Activated CD8-positive, alpha-beta memory T cell treated with anti-CD3 and anti-CD28 coated beads, Interleukin-2, amount 50 U/mL, for 4 hours (primary cell): ENCODE measurements at places on chromosomes 3 and 15.

GRCh38 chr3:64501298-64501906 lies 186.4 kb downstream of the ADAMTS9 start:
- no peak for DNase-seq

GRCh38 chr15:93121107-93121506 lies 32.1 kb upstream of the RGMA start:
- DNase-seq: no peak

DNA sequence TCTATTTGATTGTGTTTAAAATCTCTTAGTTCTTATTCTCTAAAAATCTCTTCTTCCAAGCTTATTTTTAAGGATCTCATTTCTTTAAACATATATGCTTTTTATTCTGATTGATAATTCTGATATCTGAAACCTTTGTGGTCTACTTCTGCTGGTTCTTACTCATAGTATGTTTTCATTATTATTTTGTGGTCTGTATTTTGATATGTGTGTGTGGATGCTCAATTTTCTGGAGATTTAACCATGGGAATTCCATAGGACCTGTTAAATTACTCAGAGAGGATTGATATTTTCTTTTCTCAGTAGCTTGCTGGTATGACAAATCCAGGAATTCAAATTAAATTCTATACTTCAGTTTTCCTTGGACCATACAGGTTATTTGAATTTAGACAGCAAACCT lies 14.7 kb upstream of the HHLA2 start:
- no peak for DNase-seq

- no peak for DNase-seq
Measured at GRCh38 chr3:110504901-110505300, 566.7 kb upstream of the NECTIN3 start.

GRCh38 chr15:61809216-61809615 lies 251.0 kb downstream of the VPS13C start:
- no peak for DNase-seq

DNA sequence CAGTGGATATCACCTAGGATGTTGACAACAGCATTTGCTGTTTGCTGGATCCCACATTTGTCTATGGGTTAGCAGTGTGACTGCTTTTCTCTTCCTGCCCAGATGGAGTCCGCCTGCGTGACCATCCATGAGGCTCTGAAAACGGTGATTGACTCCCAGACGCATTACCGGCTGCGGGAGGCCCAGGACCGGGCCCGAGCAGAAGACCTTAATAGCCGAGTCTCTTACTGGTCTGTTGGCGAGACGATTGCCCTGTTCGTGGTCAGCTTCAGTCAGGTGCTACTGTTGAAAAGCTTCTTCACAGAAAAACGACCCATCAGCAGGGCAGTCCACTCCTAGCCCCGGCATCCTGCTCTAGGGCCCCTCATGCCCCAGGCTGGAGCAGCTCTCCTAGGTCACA lies 11.0 kb downstream of the TMED3 start:
- no peak for DNase-seq

DNA sequence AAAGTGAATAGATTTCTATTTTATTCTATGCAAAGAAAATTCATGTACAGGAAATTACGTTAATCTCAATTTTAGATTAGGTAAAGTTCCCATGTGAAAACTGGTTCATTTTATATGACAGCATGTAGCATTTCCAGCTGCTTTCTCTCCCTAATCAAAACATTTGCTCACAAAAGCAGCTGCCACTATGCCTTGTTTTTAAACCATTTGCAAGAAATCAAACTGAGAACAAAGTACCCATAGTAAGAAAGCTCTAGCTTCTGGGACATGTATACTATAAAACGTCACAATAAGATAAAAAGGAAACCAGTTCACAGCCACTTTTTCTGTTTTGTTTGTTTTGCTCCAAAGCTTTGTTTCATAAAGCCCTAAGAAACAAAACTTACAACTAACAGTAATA lies 5.0 kb upstream of the CRYBG3 start:
- no peak for DNase-seq

DNA sequence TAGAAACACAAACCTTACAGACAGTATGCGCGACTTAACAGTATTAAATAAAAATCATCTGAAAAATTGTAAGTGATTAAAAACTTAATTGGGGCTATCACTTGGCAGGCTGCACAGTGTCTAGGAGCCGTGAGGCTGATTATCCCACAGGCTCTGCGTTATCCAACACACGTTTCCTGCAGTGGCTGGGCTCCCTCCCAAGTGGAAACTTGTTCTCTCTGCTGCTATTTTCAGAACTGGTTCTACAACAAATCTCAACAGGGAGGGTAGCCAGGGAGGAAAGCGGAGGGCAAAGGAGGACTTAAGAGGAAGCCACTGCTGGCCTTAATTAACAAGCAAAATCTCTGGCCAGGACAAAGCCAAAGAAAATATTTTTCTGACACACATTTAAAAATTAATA lies 555.2 kb downstream of the MAGI1 start:
- DNase-seq: no peak

GRCh38 chr3:183214277-183214612 lies 38.8 kb upstream of the B3GNT5 start:
- no peak for DNase-seq

GRCh38 chr3:8273479-8273878 lies 228.1 kb upstream of the LMCD1 start:
- DNase-seq: no peak

- no peak for DNase-seq
Measured at GRCh38 chr3:14581334-14582044, 41.3 kb upstream of the GRIP2 start.

- no peak for DNase-seq
Measured at GRCh38 chr15:93362203-93362602, 273.2 kb upstream of the RGMA start.

DNA sequence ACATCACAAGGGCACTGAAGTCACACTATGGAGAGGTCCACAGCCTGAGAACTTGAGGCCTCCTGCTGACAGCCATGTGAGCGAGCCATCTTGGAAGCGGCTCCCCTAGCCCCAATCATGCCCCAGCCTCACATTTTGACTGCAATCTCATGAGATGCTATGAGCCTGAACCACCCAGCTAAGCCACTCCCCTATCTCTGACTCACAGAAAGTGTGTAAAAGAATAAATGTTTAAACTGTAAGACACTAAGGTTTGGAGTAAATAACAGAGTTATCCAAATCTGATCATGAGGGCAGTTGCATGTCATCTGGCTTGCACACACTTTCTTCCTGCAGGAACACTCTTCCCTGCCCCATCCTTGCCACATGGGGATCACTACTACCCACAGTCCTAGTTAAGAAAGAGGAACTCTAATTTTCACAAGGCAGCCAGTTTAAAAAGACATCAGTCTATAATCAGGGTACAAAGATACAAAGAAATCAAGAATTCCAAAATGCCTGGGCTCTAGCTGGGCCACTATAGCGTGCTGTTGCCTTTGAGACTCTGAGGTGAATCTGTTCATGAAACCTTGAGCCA lies 494.2 kb downstream of the FOXP1 start:
- no peak for DNase-seq

DNA sequence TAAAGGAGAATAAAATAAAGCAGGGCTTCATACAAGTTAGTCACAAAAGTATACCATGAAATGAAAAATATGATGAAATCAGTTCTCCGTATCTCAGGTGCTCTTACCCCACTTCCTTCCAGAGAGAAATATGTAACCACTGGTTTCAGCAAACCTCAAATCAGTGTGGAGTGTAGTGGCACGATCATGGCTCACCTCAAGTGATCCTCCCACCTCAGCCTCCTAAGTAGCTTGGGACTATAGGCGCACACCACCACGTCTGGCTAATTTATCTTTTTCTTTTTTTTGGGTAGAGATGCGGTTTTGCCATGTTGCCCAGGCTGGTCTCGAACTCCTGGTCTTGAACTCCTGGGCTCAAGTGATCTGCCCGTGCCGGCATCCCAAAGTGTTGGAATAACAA lies 24.2 kb downstream of the DENND4A start:
- DNase-seq: no peak

GRCh38 chr3:184140436-184140835 lies 5.3 kb downstream of the EIF2B5 start:
- no peak for DNase-seq

DNA sequence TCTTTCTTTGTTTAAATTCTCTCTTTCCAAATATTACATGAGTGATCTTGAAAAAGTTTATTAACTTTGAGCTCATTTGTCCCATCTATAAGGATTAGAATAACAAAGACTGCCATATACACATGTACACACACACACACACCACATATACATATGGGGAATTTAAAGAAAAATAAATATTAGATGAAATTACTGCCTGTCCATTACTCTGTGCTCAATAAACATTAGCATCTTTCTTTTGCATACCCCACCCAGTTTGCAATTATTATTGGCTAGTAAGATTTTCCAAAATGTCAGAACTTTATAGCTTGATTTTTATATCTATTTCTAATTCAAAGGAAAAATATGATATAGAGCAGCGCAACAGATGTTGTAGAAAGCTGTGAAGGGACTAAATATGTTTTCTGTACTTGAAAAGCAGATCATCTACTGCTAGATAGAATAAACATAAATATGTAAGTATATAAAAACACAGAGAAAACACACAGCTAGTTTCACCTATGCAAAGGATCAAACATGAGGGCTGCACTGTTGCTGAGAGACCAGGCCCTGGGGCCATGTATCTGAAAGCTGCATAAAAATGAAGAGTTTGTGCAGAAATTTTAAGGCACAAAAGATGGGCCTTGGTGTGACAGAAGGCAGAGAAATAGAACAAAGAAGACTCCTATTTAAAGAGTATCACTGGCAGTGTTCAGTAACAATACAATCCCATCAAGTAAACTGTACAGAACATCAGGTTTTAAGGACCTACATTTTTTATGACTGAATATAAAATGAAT lies 114.2 kb upstream of the NECTIN3 start:
- DNase-seq: no peak

DNA sequence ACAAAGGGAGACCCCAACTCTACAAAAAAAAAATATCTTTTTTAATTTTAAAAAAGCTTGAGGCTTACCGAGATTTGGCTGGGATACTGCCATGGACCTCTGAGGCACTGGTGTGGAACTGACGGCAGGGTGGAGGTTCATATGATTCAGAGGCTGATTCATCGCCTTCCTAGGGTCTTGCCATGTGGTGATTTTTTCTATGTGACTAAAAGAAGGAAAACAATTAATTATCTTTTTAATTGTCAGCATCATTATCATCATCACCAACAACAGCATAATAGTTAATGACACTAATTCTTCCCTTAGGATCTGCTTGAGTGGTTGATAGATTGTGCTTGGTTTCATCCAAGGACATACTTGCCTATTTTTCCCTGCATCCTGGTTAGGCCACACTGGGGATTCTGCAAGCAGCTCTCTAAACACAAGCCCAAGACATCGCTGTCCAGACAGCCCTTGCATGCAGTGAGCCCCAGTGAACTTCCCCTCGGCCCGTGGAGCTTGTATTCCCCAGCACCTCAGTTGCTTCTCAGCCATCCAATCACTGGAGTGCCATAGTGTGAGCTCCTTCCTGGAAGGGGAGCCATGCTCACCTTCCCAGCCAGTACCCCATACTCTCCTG lies 84.9 kb downstream of the WWTR1 start:
- DNase-seq: no peak

GRCh38 chr3:56308471-56308870 lies 159.8 kb downstream of the ERC2 start:
- no peak for DNase-seq

DNA sequence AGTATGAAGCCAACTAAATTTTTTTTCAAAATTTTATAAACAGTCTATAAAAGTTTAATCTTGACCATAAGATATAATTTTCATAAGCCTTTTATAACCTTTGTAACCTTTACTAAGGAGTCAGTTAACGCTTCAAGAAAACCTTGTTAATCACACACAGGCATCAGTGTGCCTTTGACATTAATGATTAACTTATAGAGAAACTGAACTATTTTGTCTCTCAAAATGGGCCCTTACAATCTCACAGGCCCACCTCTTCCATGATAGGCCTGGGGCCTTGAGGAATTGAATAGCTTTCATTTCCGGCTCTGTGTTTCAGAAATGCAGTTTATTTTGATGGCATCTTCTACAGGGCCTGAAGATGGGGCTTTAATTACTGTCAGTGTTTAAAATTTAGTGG lies 70.1 kb downstream of the CD200 start:
- no peak for DNase-seq

DNA sequence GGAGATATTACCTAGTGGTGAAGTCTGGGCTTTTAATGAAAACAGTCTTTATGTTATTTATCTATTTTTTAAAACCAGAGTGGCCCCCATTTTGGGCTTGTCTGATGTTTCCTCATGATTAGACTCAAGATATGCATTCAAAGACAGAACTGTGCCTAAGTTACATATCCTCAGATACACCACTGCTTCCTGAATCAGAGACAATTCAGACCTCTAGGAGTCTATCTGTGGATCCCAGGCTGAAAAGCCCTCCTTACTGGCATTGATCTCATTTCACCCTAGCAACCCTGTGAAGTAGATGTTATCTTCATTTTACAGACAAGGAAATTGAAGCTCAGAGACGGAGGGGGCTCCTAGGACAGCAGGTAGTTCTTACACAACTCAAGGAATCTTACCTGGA lies 16.8 kb upstream of the TGM5 start:
- DNase-seq: no peak

DNA sequence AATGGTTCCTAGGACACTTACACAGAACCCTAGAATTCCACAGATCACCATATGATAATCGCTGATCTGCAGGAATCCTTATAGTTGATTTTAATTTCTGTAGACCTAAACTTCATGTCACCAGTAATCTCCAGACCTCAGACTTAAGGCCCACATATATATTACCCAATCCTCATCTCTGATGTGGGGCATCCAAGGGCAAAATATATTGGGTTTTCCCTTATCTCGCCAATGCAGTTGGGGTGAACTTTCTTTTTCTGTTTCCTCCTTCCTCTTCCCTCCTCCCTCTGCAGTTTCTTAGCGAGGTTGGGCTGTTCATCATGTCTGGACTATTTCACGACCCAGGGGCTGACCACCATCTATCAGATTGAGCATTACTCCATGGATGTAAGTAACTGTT lies 230.2 kb downstream of the P3H2 start:
- DNase-seq: no peak

DNA sequence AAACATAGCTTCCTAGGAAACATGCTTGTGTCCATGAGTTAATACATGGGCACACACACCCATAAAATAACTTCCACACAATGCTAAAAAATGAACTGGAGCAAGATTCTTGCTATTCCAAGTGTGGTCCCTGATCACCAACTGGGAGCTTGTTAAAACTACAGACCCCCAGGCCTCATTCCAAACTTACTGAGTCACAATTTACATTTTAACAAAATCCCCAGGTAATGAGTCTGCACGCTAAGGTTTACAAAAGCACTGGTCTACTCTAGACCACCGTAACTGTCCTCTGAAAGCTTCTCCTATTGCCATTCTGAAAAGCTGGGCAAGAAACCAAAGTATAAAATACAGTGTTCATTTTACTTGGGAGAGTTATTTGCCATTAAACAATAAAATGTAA lies 45.4 kb downstream of the IGF2BP2 start:
- DNase-seq: no peak

- no peak for DNase-seq
Measured at GRCh38 chr3:101623656-101624055, 49.7 kb downstream of the PCNP start.

DNA sequence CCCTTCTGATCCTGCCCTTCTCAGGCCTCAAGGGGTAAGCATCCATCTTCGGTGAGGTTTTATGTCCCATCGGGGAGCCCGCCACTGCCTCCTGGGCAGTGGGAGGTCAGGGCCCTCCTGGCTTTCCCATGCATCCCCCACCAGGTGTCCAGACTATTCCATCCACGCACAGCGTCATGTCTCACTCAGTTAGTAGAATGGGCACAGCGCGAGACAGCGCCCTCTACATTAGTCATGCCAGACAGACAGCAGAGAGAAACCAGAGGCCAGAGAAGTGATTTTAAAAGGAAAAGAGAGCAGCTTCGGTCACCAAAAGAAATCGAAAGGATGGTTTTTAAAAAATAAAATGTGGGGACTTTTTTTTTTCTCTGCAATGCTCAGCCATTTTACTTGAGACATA lies 49.8 kb downstream of the ZDHHC3 start:
- no peak for DNase-seq
